ENCODE measurements at places on chromosomes 6 and 20. TPM values are rescaled to one million over a fixed set of nuclear protein-coding genes. Genes with fewer than 3 reads are reported as not detected.

GRCh38 chr6:134535831-134536230 lies 217.9 kb upstream of the SGK1 start:
- no peak for DNase-seq

The FKBP5 gene
- total RNA-seq: 4.6 TPM

The BMP5 gene
- total RNA-seq: 17.4 TPM

DNA sequence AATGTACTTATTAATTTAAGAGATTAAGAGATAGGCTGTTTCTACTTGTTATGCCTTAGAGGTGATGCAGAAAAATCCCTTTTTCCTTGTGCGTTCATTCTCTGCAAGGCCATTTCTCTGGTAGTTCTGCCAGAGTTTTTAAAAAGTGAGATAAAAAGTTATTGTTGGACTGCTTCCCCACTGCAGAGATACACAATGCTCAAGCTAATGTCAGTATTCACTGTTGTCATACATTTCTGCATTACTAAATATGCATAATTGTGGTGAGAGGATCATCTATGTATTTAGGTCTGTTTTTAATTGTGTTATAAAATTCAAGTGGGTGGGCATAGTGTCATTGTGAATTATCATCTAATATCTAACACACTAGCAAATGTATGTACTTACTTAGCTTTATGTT lies 600.4 kb downstream of the HTR1B start:
- DNase-seq: no peak

The ZSCAN23 gene
- 19.9 TPM for total RNA-seq

DNA sequence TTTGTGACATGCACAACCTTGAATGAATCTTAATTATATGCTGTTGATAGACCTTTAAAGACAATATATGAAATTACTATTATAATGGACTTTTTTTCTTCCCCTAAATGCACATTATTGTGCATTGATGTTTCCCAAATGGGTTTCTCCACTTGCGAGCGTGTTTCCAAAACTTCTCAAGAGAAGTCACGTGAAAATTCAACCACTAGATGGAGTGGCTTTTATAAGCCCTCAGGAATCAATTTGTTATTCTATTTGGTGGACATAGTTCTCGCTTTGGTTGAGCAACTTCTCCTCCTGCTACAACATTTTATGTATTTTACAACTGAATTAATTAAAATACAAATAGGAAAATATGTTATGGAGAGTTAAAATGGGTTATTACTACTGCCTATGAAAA lies 9.0 kb downstream of the CNR1 start:
- no peak for DNase-seq

- no peak for DNase-seq
Observed at GRCh38 chr6:165448210-165448609, 138.8 kb upstream of the C6orf118 start.
